HepG2 (cell line): ENCODE measurements at places on chromosomes 11 and 22. TPM values are rescaled to one million over a fixed set of nuclear protein-coding genes. Genes with fewer than 3 reads are reported as not detected.

Gene PRRG4
- 0.86 and 0.95 TPM in 2 replicates for total RNA-seq

- DNase-seq, result no peak
- H3K4me1 ChIP-seq, result no peaks in the 10 kb centered on the region
- no peaks in the 10 kb centered on the region for H3K36me3 ChIP-seq
- no peak overlapping the region for H3K27ac ChIP-seq
- no peak overlapping the region for H3K4me3 ChIP-seq
- no peaks in the 10 kb centered on the region for H3K27me3 ChIP-seq
Observed at GRCh38 chr22:44068422-44069191, 44.5 kb downstream of the PARVB start.

Gene ABCG4
- total RNA-seq, result not detected in 2 replicates

GRCh38 chr22:17258788-17259148 is 39.5 kb upstream of the ADA2 start:
- H3K4me3 ChIP-seq, result no peak overlapping the region
- H3K27ac ChIP-seq, result no peak overlapping the region

DNA sequence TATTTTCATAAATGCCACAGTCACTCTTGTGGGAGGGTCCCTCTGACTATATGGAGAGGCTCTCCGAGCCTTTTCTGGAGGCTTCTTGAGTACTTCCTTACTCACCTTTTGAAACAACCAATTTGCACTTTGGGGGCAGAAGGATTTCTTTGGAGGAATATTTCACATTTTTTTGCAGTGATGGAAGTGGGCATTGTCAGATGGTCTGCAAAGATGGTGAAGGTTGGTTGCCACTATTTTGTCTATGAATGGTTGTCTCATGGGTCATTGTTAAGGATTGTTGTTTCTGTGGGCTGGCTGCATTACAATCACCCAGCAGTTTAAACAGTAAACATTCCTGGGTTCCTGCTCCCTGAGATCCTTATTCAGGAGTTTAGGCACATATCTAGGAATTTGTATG is 388.2 kb downstream of the TMEM135 start:
- H3K27ac ChIP-seq, result no peak overlapping the region
- H3K4me1 ChIP-seq, result no peaks in the 10 kb centered on the region
- H3K27me3 ChIP-seq, result no peaks in the 10 kb centered on the region
- no peak overlapping the region for H3K4me3 ChIP-seq
- no peak for DNase-seq
- no peaks in the 10 kb centered on the region for H3K36me3 ChIP-seq

DNA sequence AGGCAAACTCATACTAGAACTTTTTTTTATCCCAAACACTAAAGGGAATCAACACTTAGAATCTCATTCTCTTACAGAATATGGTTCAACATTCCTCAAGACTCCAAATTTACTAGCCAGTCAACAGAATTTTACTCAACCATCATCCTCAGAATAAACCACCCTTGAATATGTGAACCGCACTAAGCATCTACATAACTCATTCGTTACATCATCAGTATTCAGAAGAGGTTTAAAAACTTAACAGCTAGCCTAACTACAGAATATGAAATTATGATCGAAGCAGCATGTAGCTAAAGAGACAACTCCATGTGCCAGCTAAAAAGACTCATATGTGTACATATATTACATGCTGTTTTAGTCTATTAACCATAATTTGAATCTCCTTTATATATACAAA is 47.9 kb downstream of the CLDN25 start:
- H3K4me1 ChIP-seq, result no peaks in the 10 kb centered on the region
- H3K36me3 ChIP-seq, result peaks cover 3% of the 10 kb centered on the region
- no peak for DNase-seq

GRCh38 chr22:29148036-29148435 is 57.7 kb upstream of the EMID1 start:
- H3K4me1 ChIP-seq, result peaks cover 32% of the 10 kb centered on the region
- H3K27me3 ChIP-seq, result no peaks in the 10 kb centered on the region
- H3K27ac ChIP-seq, result no peak overlapping the region
- no peak for DNase-seq
- no peak overlapping the region for H3K4me3 ChIP-seq

Gene APLNR
- not detected in 2 replicates for total RNA-seq

Gene DRD4
- 0.13 TPM in 1 of 2 replicates, not detected in the other for total RNA-seq

DNA sequence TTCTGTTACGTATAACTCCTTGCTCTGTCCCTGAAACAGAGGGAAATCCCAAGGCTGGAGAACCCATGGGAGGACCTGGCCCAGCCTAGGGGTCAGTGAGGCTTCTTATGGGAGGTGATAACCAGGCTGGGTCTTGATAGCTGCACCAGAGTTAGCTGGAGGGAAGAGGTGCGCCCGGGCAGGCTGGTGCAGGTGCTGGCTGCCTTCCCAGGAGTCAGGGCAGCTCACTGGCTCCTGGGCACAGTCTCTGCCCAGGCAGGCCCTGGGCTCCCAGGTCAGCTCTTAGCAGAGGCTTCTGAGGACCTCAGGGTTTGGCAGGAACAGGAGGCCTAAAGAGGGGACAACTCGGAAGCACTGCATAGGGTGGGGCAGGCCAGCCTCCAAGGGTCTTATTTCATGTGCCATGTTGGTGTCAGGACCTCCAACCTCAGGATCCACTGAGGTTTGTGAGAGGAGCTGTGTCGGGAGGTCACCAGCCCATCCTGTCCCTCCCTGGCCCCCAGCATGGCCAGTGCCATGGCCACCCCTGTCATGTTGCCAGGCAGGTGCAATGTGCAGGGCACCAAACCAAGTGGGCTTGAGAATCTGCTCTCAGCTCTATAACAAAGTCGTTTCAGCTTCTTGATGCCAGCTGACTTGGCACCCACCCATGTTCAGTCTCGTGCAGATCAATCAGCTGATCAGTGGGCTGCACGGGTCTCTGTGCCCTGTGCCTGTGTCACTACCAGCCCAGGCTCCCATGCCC is 20.5 kb upstream of the CELSR1 start:
- H3K27me3 ChIP-seq, result no peaks in the 10 kb centered on the region
- peaks cover 14% of the 10 kb centered on the region for H3K4me1 ChIP-seq
- no peaks in the 10 kb centered on the region for H3K36me3 ChIP-seq
- no peak overlapping the region for H3K4me3 ChIP-seq

DNA sequence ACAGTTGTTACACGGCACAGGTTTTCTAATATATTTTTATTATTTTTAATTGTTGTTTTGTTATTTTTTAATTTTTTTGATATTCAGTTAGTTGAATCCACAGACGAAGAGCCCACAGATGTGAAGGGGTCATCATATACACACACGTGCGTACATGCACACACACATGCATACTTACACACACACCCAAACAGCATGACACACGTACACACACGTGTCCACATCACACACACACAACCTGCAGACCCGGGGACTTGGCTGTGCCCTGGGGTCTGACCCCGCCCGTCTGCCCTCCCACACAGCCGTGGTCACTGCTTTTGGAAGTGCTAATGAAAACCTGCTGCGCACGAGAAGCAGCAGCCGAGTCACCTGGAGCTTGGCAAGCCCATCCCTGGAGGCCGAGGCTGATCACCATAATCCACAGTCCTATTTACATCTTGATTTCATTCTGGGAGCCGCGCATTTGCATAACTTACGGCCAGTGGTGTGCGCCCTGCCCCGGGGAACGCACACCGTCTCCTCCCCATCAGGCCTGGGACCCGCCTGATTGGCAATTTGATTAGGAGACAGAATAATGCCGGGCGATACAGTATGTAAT is 110.3 kb downstream of the BRD1 start:
- no peaks in the 10 kb centered on the region for H3K36me3 ChIP-seq
- H3K4me1 ChIP-seq, result no peaks in the 10 kb centered on the region
- H3K27ac ChIP-seq, result no peak overlapping the region
- no peak overlapping the region for H3K4me3 ChIP-seq
- DNase-seq, result no peak

GRCh38 chr11:35142481-35143075 is 3.6 kb downstream of the CD44 start:
- H3K27ac ChIP-seq, result no peak overlapping the region
- H3K4me3 ChIP-seq, result no peak overlapping the region
- H3K36me3 ChIP-seq, result no peaks in the 10 kb centered on the region
- no peaks in the 10 kb centered on the region for H3K4me1 ChIP-seq
- H3K27me3 ChIP-seq, result 0 out of 2 replicates have a peak, but pooled peaks cover 4% of the 10 kb centered on the region

DNA sequence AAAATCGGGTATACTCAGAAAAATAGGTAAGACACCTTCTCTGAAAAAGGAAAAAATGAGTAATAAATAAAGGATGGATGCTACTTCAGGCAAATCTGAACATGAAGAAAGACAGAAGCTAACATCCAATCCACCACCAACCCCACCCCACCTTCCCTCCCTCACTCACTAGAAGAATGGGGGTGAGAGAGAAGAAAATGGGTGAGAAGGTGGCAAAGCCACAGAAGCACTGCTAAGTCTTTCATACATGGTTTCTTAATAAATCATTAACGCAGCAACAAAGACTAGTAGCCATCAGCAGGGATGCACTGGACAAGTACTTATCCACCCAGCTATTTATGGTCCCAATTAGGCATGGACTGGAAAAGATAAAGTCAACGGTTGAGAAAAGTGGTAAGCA is 5.9 kb downstream of the FHIP1B start:
- peaks cover 29% of the 10 kb centered on the region for H3K4me1 ChIP-seq
- no peak overlapping the region for H3K4me3 ChIP-seq
- H3K27ac ChIP-seq, result no peak overlapping the region
- peaks cover 10% of the 10 kb centered on the region; the same call in 2 of the 3 replicates for H3K36me3 ChIP-seq
- no peaks in the 10 kb centered on the region for H3K27me3 ChIP-seq

Gene CHADL
- total RNA-seq, result 2.9 and 8.1 TPM in 2 replicates

GRCh38 chr22:46524203-46524740 is 13.1 kb downstream of the CELSR1 start:
- no peak for DNase-seq
- peaks cover 39% of the 10 kb centered on the region for H3K27me3 ChIP-seq
- no peak overlapping the region for H3K4me3 ChIP-seq
- peaks cover 32% of the 10 kb centered on the region for H3K4me1 ChIP-seq
- no peaks in the 10 kb centered on the region for H3K36me3 ChIP-seq

GRCh38 chr11:107747622-107748021 is 35.8 kb upstream of the SLN start:
- no peaks in the 10 kb centered on the region for H3K36me3 ChIP-seq
- peaks cover 8% of the 10 kb centered on the region; the same call in 2 of the 3 replicates for H3K27me3 ChIP-seq
- no peaks in the 10 kb centered on the region for H3K4me1 ChIP-seq
- no peak for DNase-seq

GRCh38 chr11:44452827-44453572 is 112.5 kb upstream of the CD82 start:
- H3K27ac ChIP-seq, result no peak overlapping the region
- no peak for DNase-seq
- no peak overlapping the region for H3K4me3 ChIP-seq
- peaks cover 9% of the 10 kb centered on the region; the same call in 1 of the 2 replicates for H3K4me1 ChIP-seq

- H3K36me3 ChIP-seq, result no peaks in the 10 kb centered on the region
- peaks cover 7% of the 10 kb centered on the region; the same call in 2 of the 3 replicates for H3K27me3 ChIP-seq
- DNase-seq, result no peak
- H3K4me3 ChIP-seq, result no peak overlapping the region
Observed at GRCh38 chr11:10998674-10999073, 140.8 kb upstream of the ZBED5 start.

GRCh38 chr11:71165771-71166170 is 86.6 kb downstream of the SHANK2 start:
- no peaks in the 10 kb centered on the region for H3K27me3 ChIP-seq
- no peak overlapping the region for H3K4me3 ChIP-seq
- peaks cover 8% of the 10 kb centered on the region for H3K36me3 ChIP-seq
- DNase-seq, result no peak

DNA sequence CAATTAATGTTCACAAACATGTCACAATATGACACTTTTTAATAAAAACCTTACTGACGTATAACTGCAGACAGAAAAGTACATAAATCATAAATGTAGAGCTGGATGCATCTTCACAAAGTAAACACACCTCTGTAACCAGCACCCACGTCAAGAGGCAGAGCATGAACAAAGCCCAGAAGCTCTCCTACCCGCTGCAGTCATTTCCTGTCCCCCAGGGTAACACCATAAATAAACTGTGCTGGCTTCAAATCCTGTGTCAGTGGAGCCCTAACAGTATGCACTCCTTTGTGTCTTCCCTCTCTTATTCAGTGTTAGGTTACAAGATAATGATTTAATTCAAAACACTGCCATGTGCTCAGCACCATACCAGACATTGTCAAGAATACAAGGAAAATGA is 5.7 kb downstream of the SYT13 start:
- H3K27me3 ChIP-seq, result peaks cover 18% of the 10 kb centered on the region
- no peaks in the 10 kb centered on the region for H3K36me3 ChIP-seq
- H3K4me3 ChIP-seq, result no peak overlapping the region
- no peak overlapping the region for H3K27ac ChIP-seq
- DNase-seq, result no peak

Gene SLC25A18
- total RNA-seq, result 0.75 and 0.86 TPM in 2 replicates

Gene SPCS2
- total RNA-seq, result 83.4 and 87.3 TPM in 2 replicates

Gene ASRGL1
- 50.8 and 56.4 TPM in 2 replicates for total RNA-seq

DNA sequence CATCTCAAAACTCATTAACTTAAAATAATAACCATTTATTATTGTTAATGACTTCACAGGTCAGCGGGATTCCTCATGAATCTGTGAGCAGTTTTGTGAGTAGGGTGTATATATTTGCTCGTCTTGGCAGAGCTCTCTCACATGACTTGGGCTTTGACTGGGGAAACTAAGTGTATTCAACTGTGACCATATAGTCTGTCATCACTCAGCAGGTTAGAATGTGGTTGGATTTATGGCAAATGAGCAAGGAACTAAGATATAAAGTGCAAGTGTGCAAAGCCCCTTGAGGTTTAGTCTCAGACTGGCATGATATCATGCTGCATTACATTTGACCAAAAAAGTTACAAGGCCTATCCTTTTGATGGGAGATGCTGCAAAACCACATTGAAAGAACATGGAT is 254.8 kb downstream of the CNTN5 start:
- no peaks in the 10 kb centered on the region for H3K4me1 ChIP-seq
- H3K27me3 ChIP-seq, result no peaks in the 10 kb centered on the region
- no peak for DNase-seq
- no peak overlapping the region for H3K4me3 ChIP-seq

DNA sequence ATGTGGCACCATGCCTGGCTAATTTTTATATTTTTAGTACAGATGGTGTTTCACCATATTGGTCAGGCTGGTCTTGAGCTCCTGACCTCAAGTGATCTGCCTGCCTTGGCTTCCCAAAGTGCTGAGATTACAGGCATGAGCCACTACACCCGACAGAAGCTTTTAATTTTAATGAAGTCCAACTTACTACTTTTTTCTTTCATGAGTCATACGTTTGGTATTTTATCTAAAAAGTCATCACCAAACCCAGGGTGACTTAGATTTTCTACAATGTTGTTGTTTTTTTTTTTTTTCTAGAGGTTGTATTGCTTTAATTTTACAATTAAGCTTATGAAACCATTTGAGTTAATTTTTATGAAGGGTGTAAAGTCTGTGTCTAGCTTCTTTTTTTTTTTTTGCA is 34.9 kb downstream of the JRKL start:
- H3K27me3 ChIP-seq, result 0 out of 3 replicates have a peak, but pooled peaks cover 3% of the 10 kb centered on the region
- no peaks in the 10 kb centered on the region; the same call in 1 of the 2 replicates for H3K4me1 ChIP-seq
- H3K27ac ChIP-seq, result no peak overlapping the region
